ENCODE measurements at places on chromosomes 5 and 9. TPM values are rescaled to one million over a fixed set of nuclear protein-coding genes. Genes with fewer than 3 reads are reported as not detected.

- DNase-seq: no peak
These were observed 861 bp downstream of the MTX3 start for GRCh38 chr5:79990205-79990597.

DNA sequence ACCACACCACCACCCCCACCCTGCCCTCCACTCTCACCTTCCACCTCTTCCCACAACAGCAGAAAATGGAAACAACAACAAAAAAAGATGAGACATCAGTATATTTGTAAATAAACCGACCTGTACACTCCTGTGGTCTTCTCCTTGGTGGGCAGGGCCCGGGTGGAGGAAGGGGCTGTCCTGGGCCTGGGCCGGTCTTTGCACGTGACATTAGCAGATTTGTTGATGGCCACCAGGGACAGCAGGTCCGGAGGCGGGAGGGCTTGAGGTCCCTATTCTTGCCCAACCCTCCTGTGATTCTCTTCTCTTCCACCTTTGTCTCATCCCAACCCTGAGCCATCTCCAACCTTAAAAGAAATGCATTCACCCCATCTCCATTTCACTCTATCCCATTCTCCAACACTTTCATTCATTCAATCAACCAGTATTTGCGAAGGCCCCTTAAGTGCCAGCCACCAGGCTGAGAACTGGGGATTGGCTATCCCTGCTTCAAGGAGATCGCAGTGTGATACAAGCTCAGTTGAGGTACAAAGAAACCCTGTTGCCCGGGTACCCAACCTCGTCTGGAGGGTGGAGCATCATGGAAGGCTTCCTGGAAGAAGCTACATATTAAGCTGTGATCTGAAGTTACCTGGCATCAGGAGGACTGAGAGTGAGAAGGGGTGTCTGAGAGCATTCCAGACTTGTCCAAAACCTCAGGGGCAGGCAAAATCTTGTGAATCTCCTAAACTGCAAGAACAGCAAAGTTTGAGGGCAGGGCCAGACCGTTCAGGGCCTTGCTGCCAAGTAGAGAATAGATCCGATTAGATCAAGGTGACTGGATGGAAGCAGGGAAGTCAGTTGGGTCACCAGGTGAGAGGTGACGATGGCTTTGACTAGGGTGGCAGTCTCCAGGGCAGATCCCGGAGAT lies 87.4 kb downstream of the LMX1B start:
- DNase-seq: peak; percentile 12

- no peak for DNase-seq
These were observed 413.5 kb upstream of the ZNF462 start for GRCh38 chr9:106449336-106449927.

The ACSL6 gene
- 0.75 TPM for total RNA-seq

- DNase-seq: no peak
These were observed 378.1 kb upstream of the TLE4 start for GRCh38 chr9:79193501-79194223.

The GPX8 gene
- 16.3 TPM for total RNA-seq

The FOXB2 gene
- total RNA-seq: not detected

GRCh38 chr9:70668751-70669150 lies 254.3 kb upstream of the KLF9 start:
- no peak for DNase-seq

The PLCXD3 gene
- total RNA-seq: 12.1 TPM

- no peak for DNase-seq
These were observed 17.4 kb downstream of the MYMK start for GRCh38 chr9:133507246-133507965.

The GPRIN1 gene
- 1.0 TPM for total RNA-seq

DNA sequence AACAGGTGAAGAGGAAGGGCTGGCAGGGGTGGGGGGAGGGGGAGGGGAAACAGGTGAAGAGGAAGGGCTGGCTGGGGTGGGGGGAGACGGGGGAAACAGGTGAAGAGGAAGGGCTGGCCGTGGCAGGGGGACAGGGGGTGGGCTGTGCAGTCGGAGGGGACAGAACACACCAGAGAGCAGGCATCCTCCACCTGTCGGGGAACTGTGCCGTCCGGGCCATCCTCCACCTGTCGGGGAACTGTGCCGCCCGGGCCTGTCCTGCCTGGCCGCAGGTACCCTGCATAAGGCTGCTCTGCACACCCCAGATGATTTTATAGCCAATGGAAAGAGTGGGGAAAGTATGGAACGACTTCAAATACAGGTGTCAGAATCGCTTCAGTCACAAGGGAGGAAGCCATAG lies 32.5 kb upstream of the PPP1R26 start:
- no peak for DNase-seq

- no peak for DNase-seq
These were observed 27.3 kb downstream of the ETF1 start for GRCh38 chr5:138515556-138516245.

DNA sequence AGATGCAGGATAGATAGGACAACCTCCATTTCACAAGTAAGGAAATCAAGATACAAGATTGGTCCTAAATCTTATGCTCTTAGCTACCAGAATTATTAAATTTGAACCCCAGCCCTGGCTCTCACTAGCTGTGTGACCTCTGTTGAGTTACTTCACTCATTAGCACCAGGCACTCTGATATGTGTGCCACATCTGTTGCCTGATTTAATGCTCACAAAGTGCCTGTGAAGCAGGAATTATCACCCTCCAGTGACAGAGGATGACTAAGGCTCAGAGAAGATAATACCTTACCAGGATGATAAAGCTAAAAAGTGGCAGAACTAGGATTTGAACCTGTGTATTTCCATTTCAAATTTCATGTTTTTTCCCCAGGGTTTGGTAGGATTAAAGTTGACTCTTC lies 110.0 kb downstream of the PLPPR1 start:
- no peak for DNase-seq

- DNase-seq: no peak
These were observed 132.2 kb downstream of the RXRA start for GRCh38 chr9:134458207-134459108.

GRCh38 chr5:160655717-160656116 lies 196.3 kb downstream of the ATP10B start:
- DNase-seq: no peak

DNA sequence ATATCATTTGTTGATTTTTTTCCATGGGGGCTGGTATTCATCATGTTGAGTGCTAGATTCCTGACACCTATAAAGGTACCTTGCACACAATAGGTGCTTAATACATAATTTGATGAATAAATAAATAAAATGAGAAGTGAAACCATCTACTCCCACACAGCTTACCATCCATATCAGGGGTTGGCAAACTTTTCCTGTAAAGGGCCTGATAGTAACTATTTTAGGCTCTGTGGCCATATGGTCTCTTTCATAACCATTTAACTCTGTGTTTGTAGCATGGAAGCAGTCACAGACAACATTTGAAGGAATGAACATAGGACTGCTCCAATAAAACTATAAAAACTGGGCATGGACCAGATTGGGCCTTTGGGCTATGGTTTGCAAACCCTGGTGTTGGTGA lies 100.3 kb downstream of the GCNT1 start:
- DNase-seq: no peak

All from omental fat pad (tissue), 4 donors.